ENCODE measurements at places on chromosomes 6 and 20.

GRCh38 chr6:69105288-69105687, 470.2 kb downstream of the ADGRB3 start:
- no peak for DNase-seq

DNA sequence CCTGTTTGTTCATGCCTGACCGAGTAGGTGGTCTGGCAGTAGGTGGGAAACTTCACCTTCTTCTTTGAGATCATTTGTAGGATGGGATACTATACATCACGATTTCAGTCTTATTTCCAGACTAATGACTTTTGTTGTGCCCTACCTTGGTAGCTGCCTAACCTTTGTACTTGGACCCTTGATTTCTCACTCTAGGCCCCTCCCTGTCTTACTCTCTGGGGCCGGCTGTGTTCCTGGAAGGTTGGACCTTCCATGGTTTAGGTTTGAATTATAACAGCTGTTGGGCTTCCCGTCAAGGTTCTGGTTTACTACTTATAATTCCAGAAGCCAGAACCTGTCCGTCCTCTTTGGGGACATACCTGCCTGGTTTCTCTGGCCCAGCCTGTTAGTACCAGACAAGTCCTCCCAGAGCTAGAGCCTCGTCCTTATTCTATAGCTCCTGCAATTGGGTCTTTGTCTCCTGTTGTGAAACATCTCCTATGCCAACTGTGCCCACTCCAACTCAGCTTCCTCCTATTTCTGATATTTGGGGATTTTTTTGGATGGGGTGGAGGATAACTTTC, 14.9 kb upstream of the ADIG start:
- no peak for DNase-seq

GRCh38 chr6:53268858-53269608, 79.7 kb downstream of the ELOVL5 start:
- DNase-seq, result no peak

DNA sequence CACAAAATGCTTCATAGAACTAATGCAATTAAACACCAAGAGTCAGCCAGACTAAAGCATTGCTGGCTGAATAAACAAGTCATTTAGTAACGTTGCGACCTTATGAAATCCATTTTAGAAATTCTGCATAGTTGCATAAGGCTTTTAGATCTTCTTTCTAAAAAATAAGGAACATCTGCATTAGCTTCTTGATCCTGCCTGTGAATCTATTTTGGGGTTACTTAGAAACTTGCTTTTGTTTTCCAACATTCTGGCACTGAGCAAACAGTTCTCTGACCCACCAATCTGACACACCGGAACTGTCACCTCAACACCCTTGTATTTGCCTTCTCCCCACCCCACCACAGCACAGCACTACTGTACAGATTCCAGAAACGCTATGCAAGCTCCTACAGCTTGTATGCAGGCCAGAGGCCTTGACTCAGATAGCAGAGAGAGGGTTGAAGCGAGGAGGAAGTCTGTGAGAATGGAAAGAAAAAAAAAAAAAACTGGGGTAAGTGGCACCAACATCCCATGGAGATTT, 55.0 kb downstream of the KIF13A start:
- no peak for DNase-seq

GRCh38 chr6:36130667-36131510, 576 bp downstream of the MAPK13 start:
- DNase-seq, result no peak

DNA sequence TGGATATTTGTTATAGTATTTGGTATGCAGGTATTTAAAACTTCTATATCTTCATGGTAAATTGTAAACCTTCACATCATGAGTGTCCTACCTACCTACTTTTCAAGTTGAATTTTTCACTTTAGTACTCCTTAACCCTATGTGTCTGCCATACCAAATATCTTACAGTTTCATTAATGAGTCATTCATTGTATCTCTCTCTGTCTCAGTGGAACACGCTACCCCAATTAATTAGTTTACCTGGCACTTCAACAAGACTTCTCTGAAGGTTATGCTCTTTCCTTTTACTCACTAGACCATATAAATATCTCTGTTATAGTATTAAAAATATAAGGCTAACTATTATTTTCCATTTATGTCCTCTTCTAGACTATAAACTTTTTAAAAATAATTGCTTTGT, 123.9 kb upstream of the GJE1 start:
- DNase-seq, result no peak

DNA sequence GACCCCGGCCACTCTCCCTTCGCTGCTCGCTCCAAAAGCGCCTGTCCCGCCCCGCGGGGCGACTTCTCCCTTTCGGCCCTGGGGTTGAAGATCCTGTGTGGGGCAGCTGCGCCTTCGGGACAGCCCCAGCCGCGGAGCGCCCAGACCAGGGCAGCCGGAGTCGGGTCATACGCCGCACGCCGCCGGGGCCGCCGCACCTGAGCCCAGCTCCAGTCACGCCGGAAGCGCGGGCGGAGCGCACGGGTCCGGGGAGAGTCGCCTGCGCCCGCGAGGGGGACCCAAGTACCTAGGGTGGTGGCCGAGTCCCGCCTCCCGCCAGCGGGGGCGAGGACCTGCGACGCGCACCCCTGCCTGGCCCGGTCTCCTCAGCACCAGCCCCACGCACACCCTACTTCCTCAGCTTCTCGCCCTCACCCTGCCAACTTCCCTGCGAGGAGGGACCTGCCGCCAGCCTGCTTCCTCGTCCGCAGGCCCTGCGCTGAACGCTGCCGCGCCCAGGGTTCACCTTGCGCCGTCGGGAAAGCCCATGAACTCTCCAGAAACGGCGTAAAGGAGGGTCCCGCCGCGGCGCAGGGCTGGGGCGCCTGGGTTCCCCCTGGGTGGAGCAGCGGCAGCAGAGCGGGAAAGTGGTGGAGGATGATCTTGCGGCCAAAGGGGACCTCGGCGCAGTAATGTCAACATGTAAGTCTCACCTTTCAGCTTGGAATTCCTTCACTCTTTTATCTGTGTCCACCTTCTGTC, at the start of gene ADGRG6:
Gene ADGRG6, plus strand, starts transcription at position 357 of the 741 bp plus-strand sequence. Its CDS starts 323 bp downstream, at position 680.
- no peak for DNase-seq

GRCh38 chr20:24834310-24834709, 114.8 kb upstream of the CST7 start:
- no peak for DNase-seq

DNA sequence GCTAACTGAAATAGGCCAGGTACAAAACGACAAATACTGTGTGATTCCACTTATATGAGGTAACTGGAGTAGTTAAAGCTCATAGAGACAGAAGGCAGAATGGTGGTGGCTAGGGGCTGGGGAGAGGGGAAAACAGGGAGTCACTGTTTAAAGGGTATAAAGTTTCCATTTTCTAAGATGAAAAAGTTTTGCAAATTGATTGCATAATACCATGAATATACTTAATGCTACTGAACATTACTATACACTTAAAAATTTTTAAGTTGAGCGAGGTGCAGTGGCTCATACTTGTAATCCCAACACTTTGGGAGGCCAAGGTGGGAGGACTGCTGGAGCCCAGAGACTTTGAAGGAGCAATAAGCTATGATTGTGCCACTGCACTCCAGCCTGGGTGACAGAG, 138.6 kb upstream of the ARID1B start:
- DNase-seq, result no peak

DNA sequence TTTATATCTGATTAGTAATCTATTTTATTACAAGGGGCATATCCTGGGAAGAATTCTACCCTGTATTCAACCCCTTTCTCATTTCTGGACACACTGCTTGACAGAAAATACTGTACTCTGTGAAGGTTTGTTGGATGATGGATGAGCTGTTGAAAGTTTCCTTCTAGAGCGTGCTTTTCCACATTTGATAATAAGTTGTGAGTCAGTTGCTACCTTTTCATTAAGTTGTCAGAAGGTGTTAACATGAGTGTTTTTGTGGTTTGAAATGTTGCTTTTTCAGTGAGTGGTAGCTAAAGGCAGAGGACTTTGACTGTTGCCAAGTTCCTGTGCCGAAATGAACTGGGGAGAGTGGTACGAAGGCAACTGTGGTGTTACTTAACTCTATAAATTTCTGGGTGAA, 3.9 kb upstream of the ECI2 start:
- no peak for DNase-seq

DNA sequence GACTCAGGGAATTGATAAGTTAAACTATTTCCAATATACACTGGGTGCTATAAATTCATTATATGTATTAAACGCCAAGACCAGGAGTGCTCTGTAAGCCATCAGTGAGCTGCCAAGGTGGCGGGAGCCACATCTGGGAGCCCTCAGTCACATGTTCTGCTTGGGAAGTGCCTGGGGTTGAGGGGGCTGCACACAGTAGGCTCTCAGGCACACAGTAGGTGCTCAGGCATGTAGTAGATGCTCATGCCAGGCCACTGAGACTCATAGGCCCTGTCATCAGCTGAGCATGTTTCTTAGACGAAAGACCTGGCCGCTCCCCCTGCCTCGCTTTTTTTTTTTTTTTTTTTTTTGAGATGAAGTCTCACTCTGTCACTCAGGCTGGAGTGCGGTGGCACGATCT, 83.3 kb upstream of the BHLHE23 start:
- DNase-seq, result no peak

DNA sequence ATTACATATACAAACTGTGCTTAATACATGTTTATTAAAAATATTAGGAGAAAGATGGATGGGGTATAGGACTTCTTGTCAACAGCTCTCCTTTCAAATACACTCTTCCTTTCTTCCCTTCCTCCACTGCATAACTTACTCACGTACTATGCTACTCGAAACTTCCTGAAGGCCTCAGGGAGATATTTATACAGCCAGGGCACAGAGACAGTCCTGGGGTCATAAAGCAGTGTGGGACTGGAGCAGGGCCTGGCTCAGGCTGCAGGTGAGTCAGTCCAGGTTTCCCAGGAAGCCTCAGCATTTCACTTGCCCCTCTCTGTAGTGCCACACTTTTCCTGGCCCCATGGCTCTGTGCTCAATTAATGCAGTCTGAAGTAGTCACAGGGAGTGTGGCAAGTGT, 157.0 kb downstream of the UBE3D start:
- DNase-seq, result no peak

GRCh38 chr20:61304750-61305149, 52.7 kb downstream of the CDH4 start:
- no peak for DNase-seq

GRCh38 chr6:16547587-16547986, 213.7 kb downstream of the ATXN1 start:
- no peak for DNase-seq

GRCh38 chr6:143844006-143844405, 868 bp downstream of the LTV1 start:
- no peak for DNase-seq

- DNase-seq, result no peak
Measured at GRCh38 chr6:116192786-116193185, 61.1 kb downstream of the TSPYL4 start.

Measured in GOT3 (cell line).